Aorta (tissue), 5 donors: ENCODE measurements at places on chromosomes 5 and 9. TPM values are rescaled to one million over a fixed set of nuclear protein-coding genes. Genes with fewer than 3 reads are reported as not detected.

The KCNT1 gene
- total RNA-seq: 0.16 TPM

The CDX1 gene
- total RNA-seq: not detected

DNA sequence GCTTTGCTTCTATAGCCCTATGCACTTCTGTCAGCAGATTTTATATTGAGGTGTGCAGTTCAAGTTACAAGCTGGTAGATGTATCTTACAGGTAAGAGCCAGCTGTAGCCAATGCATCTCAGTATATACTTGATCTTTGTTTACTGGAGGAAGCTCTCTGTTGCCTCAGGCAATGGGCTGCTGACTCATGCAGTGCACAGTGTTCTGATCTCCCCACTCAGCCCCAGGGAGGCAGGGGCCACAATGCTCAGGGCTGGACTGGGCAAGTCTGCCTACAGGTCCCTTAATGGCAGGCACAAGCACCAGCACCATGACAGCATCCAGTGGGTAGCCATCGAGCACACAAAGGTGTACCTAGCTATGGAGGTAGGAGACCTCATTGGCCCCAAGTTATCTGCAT is 178.8 kb upstream of the CDH10 start:
- DNase-seq: no peak

GRCh38 chr9:86354818-86355309 is 654 bp upstream of the TUT7 start:
- no peak for DNase-seq

DNA sequence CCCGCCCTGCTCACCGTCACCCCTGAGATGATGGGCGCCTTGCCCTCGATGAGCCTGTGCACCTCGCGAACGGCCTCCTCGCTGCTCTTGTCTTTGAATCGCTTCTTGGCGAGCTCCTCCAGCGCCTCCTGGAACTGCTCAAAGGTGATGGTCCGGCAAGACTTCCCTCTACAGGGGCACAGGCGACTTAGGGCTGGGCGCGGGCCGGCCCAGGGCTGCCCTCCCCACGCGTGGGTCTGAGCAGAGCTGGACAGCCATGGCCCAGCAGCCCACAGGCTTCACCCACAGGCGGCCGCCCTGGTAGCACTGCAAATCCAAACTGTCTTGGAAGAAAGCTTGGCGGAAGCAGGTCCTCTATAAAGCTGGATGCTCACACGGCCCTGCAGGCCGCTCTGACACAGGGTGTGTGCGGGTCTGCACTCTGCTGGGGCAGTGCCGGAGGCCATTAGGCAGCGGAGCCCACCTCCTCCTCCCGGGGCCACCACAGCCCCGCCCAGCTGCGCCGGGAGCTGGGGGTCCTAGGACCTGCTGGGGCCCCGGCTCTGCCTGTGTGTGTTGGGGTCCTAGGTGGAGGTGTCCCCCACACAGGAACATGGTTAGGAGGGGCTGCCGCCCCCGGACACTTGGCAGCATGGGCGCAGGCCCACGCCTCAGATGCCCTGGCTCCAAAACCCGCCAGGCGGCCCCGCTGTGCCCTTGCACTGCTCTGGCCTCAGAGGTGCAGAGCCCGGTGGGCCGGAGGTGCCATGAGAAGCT is 27.0 kb downstream of the TPPP start:
- peak; percentile 42 for DNase-seq

The TARS1 gene
- 74.0 TPM for total RNA-seq
